ENCODE measurements at places on chromosomes 5 and 9.

GRCh38 chr5:134028496-134028895 lies 23.7 kb upstream of the VDAC1 start:
- no peak for DNase-seq

DNA sequence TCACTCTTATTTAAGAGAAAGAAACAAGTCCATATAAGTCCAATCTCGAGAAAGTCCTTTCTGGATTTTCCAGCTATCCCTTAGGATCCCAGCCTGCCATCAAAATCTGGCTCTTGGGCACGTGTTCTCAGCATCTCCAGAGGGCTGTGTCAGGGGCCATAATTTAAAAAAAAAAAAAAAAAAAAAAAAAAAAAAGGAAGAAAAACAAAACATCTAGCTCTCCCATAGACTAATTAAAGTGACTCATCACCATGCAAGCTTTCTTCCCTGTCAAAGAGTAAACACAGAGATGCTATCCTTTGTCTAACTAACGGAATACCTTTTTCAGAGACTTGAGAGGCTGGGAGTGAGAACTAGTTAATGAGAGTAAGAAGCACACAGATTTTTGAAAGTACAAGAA lies 44.9 kb upstream of the MYO10 start:
- DNase-seq = no peak

DNA sequence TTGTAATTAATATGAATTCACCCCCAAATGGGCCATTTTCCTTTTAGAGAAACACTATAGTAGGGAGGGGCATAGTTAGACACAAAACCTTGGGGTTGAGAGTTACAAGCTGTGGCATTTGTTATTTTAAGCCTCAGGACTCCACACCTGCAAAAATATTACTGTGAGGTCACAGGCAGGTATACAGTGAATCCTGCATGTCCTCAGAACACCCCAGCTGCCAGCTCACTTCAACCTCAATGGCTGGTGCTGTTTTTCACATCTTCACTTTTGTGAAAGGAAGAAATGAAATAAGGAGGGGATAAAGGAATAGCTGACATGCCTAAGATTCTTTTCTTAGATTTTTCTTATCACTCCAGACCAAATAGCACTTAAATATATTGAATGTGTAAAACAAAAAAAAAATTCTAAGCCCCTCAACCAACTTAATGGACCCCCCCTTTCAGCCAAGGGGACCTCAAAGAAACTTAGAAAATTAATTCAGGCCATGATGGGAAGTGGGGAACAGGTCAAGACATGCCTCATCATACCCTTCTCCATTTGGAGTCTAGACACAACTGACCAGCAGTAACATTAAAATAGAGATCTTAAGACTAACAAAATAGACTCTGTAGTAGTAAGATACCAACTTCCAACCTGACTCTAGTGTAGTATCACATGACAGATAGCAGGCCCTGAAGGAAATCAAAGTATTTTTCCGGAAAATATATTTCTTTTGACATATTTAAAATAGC lies 9.2 kb downstream of the C9orf85 start:
- DNase-seq = no peak

DNA sequence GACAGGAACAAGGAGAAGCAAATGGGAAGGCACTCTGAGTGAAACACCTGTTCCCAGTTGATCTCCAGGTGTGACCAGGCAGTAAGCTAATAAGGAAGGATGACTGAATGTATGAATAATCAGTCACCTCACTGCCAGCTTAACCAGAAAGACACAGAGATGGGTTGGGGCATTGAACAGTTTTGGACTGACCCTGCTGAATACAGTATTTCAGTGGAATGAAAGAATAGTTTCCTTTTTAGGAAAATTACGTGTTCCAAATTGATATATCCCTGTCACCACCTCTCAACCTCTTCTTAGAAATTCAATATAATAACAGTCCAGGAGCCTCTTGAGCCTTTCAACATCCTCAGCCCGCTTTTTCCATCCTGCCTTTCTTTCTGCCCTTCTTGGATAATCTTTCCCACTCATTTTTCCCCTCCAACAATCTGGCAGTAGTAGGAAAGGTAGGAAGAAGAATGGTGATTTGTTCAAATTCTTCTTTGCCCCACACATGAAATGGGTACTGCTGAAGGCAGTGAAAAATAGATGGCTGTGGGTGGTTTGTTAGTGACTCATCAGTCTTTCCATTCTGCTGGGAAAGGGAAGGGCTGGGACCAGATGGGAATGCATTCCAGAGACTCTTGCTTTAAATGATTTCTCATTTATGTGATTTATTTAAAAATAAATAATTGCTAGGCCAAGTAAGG lies 117.9 kb downstream of the ZSWIM6 start:
- DNase-seq = no peak

GRCh38 chr9:104301755-104302154 lies 202.3 kb upstream of the OR13F1 start:
- DNase-seq = no peak

DNA sequence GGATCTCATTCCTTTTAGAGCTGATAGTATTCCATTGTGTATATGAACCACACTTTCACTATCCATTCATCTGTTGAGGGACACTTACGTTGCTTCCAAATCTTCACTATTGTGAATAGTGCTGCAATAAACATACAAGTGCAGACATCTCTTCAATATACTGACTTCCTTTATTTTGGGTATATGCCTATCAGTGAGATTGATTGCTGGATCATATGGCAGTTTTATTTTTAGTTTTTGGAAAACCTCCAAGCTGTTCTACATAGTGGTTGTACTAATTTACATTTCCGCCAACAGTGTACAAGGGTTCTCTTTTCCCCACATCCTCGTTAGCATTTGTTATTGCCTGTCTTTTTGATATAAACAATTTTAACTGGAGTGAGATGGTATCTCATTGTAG lies 33.8 kb upstream of the LECT2 start:
- no peak for DNase-seq

- DNase-seq = no peak
These were observed 440.4 kb upstream of the RIOK2 start for GRCh38 chr5:97623441-97623840.

DNA sequence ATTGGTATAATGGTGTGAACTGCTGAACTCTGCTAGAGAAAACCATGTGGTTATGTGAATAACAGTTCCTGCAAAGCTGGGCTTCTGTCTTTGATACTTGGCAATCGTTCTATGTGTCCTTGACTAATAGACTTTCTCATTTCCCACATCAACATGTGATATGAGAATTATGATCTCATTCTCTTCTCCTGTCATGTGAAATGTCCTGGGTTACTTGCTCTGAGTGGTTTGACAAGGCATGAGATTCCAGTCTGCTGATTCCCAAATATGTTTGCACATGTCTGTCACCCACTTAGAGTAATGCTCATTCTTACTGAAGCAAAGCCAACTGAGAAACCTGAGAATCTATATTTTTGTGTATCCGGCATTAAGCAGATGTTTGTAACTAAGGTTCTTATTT lies 141.2 kb downstream of the PARP8 start:
- no peak for DNase-seq

GRCh38 chr9:127520941-127521918 lies 69.9 kb downstream of the LRSAM1 start:
- no peak for DNase-seq

DNA sequence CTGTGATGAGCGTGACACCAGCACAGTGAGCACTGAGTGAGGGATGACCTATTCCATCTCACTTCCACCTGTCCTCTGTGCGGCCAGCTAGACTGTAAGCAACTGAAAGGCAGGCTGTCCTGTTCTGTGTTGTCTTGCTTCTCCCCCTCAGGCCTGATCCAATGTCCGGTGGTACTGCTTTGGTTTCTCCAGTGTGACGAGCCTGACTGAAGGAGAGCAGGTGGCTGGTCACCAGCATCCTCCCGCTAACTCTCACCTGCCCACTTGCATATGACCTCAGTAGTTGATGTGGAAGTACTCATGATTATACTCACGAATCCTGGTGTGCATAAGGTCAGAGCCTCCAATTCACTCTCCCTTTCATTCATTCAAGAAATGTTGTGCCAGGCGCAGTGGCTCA lies 2.4 kb upstream of the SLC27A4 start:
- no peak for DNase-seq

- DNase-seq = no peak
These were observed 182.4 kb downstream of the CD180 start for GRCh38 chr5:67014191-67014590.

GRCh38 chr9:27365707-27366376 lies 68.9 kb upstream of the EQTN start:
- peak; percentile 46 for DNase-seq

DNA sequence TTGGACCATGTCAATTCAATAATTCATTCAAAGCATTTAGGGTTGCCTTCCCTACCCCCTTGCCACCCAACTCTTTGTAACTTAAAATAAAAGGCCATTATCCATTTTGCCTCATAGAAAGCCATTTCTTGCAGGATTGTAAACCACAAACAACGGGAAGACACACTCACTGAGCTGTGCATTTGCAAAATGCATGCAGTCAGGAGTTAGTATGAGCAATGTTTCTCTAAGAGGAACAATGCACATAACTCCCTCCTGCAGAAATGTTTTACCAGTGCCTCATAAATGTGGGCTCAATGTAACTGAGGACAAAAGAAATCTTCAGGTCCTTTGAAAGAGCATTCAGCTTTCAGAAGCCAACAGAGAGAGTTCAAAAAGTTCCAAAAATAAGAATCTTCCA lies 98.5 kb upstream of the ABCA1 start:
- no peak for DNase-seq

- peak; percentile 49 for DNase-seq
These were observed 4.1 kb upstream of the DNAJB5 start for GRCh38 chr9:34985311-34985899.

GRCh38 chr9:71761938-71762353 lies 6.4 kb downstream of the CEMIP2 start:
- no peak for DNase-seq

DNA sequence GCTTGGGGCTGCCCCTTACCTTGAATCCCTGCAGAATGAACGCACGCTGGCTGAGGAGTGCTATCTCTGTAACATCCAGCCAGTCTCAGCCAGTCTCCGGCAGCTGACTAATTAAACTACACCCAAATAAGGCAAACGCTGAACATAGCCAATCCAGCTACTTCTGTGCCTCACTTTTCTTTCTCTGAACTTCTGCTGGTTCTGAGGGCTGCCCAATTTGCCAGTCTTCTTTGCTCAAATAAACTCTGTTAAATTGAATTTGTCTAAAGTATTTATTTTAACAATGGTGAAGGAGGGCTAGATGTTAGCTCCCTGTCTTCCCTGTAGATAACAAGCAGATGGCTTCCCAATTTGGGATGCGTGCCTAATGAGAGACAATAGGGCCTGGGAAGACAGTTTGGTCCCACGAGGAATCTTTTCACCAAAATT lies 154.0 kb upstream of the NFIL3 start:
- DNase-seq = no peak

DNA sequence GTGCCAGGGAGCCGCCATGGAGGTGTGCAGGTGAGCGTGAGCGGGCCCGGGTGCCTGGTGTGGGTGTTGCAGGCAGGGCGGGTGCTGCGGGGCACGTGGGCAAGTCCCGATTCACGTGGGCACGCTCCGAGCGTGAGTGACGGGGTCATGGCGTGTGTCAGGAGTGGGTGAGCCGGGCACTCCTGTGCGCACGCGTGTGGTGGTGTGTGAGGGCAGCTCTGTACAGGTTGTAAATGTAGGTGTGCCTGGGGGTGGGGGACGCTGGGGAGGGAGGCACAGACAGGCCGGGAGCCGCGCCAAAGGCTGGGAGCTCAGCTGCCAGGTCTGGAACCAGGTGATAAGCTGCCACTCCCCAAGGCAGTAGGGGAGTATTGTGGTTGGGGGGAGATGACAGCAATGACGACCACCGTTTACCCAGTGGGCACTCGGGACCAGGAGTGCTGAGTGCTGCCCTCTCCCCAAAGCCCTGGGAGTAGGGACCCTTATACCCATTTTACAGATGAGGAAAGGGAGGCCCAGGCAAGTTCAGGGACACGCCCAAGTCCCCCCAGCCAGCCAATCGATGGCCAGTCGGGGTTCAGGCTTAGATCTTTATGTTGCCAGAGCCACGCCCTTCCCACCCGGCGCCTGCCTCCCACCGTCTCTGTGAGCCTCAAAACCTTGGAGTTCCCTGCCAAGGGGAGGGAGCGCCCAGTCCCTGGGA lies 9.6 kb downstream of the NCS1 start:
- no peak for DNase-seq
